ENCODE measurements at places on chromosomes 2 and 18.

DNA sequence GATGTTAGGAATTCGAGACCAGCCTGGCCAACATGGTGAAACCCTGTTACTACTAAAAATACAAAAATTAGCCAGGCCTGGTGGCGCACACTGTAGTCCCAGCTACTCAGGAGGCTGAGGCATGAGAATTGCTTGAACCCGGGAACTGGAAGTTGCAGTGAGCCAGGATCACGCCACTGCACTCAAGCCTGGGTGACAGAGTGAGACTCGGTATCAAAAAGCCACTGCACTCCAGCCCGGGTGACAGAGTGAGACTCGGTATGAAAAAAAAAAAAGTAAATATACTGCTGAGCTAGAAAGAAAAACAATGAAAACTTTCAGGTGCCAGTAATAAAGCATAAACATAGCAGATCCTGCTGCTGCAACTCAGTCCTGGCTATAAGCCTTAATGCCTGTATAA lies 73.5 kb downstream of the STRN start:
- no peaks in the 10 kb centered on the region for H3K27me3 ChIP-seq
- H3K4me3 ChIP-seq = no peak overlapping the region
- no peaks in the 10 kb centered on the region for H3K36me3 ChIP-seq
- no peak for DNase-seq
- no peaks in the 10 kb centered on the region for H3K4me1 ChIP-seq
- H3K27ac ChIP-seq = no peak overlapping the region

DNA sequence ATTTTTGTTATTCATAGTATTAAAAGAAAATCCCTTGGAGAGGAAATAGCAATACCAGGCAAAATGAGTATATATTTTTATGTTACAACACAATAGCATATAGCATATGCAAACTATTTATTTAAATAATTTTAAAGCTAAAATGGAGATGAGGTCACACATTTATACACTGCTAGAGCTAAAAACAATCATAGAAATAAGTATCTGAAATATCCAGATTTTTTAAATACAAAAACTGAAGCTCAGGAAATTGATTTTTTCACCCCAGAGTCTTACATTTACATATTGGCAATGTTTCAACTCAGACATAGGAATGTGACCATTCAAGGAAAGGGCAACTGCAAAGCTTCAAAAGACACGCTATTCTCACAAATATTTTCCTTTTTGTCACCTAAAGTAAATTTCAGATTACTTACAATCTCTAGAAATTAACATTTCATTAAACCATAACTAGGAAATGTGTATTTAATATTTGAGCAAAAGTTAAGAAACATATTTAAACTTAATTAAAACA lies 8.9 kb downstream of the TFPI start:
- H3K27ac ChIP-seq = peak overlapping the region; percentile 69
- no peak overlapping the region for H3K4me3 ChIP-seq
- H3K27me3 ChIP-seq = no peaks in the 10 kb centered on the region
- no peaks in the 10 kb centered on the region for H3K4me1 ChIP-seq
- no peak for DNase-seq

DNA sequence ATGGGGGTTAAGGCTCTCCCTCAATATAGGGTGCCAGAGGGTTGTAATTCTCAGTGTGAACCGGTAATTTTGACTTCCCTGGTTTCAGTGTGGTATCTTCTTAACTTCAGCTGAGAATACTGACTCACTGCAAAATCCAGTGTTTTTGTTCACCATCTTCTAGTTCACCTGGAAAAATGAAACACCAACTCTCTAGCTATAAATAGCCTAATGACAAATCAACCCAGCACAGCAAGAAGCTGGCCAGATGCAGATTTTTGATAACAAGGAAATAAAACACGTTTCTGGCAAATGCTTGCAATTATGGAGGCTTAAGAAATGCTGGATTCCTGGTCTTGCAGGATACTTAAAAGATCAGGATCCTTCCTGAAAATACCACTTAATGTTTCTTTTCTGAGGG lies 192.3 kb downstream of the CLIP4 start:
- no peak overlapping the region for H3K27ac ChIP-seq
- H3K36me3 ChIP-seq = no peaks in the 10 kb centered on the region
- no peak overlapping the region for H3K4me3 ChIP-seq
- H3K4me1 ChIP-seq = no peaks in the 10 kb centered on the region
- DNase-seq = no peak

GRCh38 chr2:62306751-62307468 lies 111.0 kb downstream of the B3GNT2 start:
- no peaks in the 10 kb centered on the region for H3K27me3 ChIP-seq
- peak overlapping the region; percentile 88 for H3K27ac ChIP-seq
- peaks cover 34% of the 10 kb centered on the region for H3K4me1 ChIP-seq
- H3K4me3 ChIP-seq = no peak overlapping the region
- DNase-seq = no peak

- H3K4me1 ChIP-seq = no peaks in the 10 kb centered on the region
- no peak overlapping the region for H3K27ac ChIP-seq
- H3K4me3 ChIP-seq = no peak overlapping the region
- no peaks in the 10 kb centered on the region for H3K27me3 ChIP-seq
- H3K36me3 ChIP-seq = no peaks in the 10 kb centered on the region
These were observed 73.8 kb upstream of the KLHL29 start for GRCh38 chr2:23311186-23311585.

- H3K36me3 ChIP-seq = no peaks in the 10 kb centered on the region
- no peaks in the 10 kb centered on the region for H3K27me3 ChIP-seq
- H3K4me3 ChIP-seq = no peak overlapping the region
- H3K4me1 ChIP-seq = no peaks in the 10 kb centered on the region
These were observed 838.1 kb upstream of the ACVR2A start for GRCh38 chr2:147006736-147007141.

DNA sequence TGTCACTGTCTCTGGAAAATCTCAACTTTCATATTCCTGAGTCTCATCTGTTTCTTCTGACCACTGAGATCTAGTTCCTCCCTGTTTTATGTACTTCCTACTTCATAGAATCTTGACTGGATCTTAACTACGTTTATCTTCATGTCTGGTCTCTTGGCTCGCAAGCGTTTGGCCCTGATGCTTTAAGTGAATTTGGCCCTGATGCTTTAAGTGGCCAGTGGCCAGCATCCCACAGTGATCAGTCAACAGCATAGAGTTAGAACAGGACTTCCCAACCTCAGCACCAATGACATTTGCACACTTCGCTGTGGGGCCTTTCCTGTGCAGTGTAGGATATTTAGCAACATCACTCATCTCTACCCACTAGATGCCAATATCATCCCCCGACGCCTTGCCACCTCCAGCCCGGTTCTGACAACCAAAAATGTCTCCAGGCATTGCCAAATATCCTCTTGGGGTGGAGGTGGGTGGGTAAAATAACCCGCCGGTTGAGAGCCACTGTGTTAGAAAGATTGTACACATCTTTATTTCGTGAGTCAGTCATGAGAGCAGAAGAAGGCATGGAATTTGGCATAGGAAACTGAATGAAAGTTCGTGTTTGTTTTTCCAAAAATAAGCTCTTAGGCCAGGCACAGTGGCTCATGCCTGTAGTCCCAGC lies 12.2 kb downstream of the TM4SF20 start:
- no peak overlapping the region for H3K4me3 ChIP-seq
- no peak for DNase-seq
- no peaks in the 10 kb centered on the region for H3K27me3 ChIP-seq
- H3K36me3 ChIP-seq = no peaks in the 10 kb centered on the region
- no peaks in the 10 kb centered on the region for H3K4me1 ChIP-seq
- peak overlapping the region; percentile 59 for H3K27ac ChIP-seq

DNA sequence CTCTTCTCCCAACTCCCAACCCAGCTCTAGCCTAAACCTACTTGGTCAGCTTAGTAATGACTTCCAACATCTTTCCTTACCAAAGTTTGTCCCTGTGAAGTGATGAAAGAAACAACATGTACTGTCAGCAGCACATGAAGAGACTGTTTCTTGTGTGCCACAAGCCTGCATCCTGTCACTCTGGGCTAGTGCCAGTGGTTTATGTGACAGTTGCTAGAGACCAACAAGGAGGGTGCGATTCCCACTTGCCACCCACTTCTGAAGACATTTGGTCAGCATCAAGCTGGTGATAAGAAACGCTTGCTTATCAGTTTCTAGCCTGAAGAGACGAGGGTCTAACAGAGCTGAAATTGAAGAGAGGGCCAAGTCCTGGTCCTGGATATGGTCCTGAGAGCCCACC lies 132.6 kb downstream of the COL4A4 start:
- H3K4me3 ChIP-seq = no peak overlapping the region
- H3K27ac ChIP-seq = no peak overlapping the region
- DNase-seq = no peak
- H3K4me1 ChIP-seq = no peaks in the 10 kb centered on the region

GRCh38 chr2:120820263-120820952 lies 84.7 kb downstream of the GLI2 start:
- no peak overlapping the region for H3K27ac ChIP-seq
- H3K36me3 ChIP-seq = no peaks in the 10 kb centered on the region
- no peaks in the 10 kb centered on the region for H3K27me3 ChIP-seq
- H3K4me1 ChIP-seq = peaks cover 3% of the 10 kb centered on the region
- DNase-seq = no peak

- H3K4me3 ChIP-seq = no peak overlapping the region
- H3K36me3 ChIP-seq = no peaks in the 10 kb centered on the region
- H3K27me3 ChIP-seq = no peaks in the 10 kb centered on the region
- no peak overlapping the region for H3K27ac ChIP-seq
- DNase-seq = no peak
- peaks cover 4% of the 10 kb centered on the region for H3K4me1 ChIP-seq
These were observed 126.5 kb upstream of the ITGA6 start for GRCh38 chr2:172300851-172301250.

GRCh38 chr2:64668542-64668941 lies 14.8 kb upstream of the SERTAD2 start:
- H3K36me3 ChIP-seq = no peaks in the 10 kb centered on the region
- H3K27ac ChIP-seq = no peak overlapping the region
- no peak for DNase-seq
- H3K4me3 ChIP-seq = no peak overlapping the region
- H3K27me3 ChIP-seq = no peaks in the 10 kb centered on the region

- H3K27ac ChIP-seq = peak overlapping the region; percentile 57
- H3K4me3 ChIP-seq = no peak overlapping the region
- H3K36me3 ChIP-seq = peaks cover 10% of the 10 kb centered on the region
- H3K27me3 ChIP-seq = no peaks in the 10 kb centered on the region
These were observed 22.8 kb downstream of the TTLL4 start for GRCh38 chr2:218733171-218734021.

DNA sequence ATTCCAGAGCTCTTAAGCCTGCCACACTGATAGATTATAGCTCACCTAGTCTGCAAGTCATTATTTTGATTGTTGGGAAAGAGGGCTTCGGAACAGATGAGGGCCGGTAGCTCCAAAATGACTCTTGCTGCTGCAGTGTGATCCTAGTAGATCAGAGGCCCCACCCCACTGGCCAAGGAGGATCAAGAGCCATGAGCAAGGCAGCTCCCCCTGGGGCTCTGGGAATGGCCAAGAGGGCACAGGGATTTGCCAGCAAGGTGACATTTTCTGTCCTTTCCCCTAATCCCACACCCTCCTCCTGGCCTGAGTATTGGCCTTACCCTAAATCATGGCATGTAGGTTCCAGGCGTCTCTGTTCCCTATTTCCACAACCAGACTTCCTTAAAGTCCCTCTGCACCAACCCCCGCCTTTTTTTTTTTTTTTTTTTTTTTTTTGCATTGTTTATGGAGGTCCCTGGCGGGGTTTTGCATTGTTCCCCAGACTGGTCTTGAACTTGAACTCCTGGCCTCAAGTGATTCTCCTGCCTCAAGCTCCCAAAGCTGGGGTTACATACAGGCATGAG lies 36.5 kb downstream of the EIF4E2 start:
- no peaks in the 10 kb centered on the region for H3K36me3 ChIP-seq
- H3K27ac ChIP-seq = no peak overlapping the region
- no peak overlapping the region for H3K4me3 ChIP-seq
- no peak for DNase-seq
- no peaks in the 10 kb centered on the region for H3K27me3 ChIP-seq

DNA sequence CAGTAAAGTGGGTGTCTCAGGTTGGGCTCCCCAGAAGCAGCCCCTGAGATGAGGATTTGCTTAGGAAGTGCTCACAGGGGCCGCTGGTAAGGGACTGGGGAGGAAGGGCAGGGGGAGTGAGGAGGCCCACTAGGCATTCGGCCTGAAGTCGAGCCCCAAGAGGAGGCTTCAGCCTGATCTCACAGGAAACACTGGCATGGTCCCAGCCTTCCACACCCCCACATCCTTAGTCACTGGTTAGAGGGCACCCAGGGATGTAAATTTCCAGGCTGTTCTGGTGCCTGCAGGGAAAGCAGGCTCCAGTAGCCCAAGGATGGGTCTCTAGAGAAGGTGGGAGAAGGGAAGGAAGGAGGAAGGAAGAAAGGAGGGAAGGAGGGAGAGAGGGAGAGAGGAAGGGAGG lies 22.4 kb upstream of the KCNK3 start:
- H3K27me3 ChIP-seq = no peaks in the 10 kb centered on the region
- no peak for DNase-seq
- H3K27ac ChIP-seq = no peak overlapping the region
- H3K36me3 ChIP-seq = no peaks in the 10 kb centered on the region

DNA sequence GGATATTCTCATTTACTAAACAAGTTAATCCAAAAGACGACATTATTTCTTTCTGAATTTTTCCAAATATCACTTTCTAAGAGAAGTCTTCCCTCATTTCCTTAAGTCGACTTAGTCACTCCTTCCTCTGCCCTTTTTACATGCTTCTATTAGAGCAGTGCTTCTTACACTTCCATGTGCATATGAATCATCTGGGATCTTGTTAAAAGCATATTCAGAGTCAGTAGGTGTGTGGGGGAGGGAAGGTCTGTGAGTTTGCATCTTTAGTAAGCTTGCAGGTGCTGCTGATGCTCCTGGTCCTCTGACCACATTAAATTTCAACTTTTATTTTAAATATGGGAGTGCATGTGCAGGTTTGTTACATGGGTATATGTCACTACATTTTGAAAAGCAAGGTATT lies 582.6 kb downstream of the NRXN1 start:
- H3K4me1 ChIP-seq = peaks cover 5% of the 10 kb centered on the region
- DNase-seq = no peak
- H3K27me3 ChIP-seq = no peaks in the 10 kb centered on the region
- H3K27ac ChIP-seq = no peak overlapping the region

- H3K27me3 ChIP-seq = no peaks in the 10 kb centered on the region
- H3K36me3 ChIP-seq = no peaks in the 10 kb centered on the region
- H3K4me3 ChIP-seq = no peak overlapping the region
- no peak overlapping the region for H3K27ac ChIP-seq
These were observed 30.2 kb upstream of the HPCAL1 start for GRCh38 chr2:10272464-10272863.

DNA sequence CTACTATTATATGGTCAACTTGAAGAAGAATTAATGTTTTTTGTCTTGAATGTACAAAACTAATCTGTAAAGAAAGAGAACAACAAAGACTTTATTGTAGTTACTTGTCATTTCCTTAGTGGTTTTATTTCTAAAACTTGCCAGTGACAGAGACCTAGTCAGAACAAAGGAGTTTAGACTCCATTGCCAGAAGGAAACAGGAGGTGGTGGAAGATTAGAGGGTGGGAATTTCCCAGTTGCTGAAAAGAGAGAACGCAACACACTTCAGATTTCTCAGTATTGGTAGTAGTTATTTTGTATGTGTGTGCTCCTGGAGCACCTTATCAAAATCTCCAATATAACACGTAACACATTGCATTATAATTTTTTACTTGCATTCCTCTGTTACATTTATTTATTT lies 81.4 kb downstream of the CDCA7 start:
- no peak overlapping the region for H3K27ac ChIP-seq
- H3K4me3 ChIP-seq = no peak overlapping the region
- no peak for DNase-seq
- H3K4me1 ChIP-seq = no peaks in the 10 kb centered on the region

All from esophagus squamous epithelium (tissue), 5 donors.